ENCODE measurements at places on chromosomes 2 and 18.

- peak overlapping the region; percentile 40 for H3K27ac ChIP-seq
- no peaks in the 10 kb centered on the region for H3K27me3 ChIP-seq
- H3K36me3 ChIP-seq = no peaks in the 10 kb centered on the region
- H3K4me3 ChIP-seq = no peak overlapping the region
- DNase-seq = no peak
- H3K4me1 ChIP-seq = peaks cover 18% of the 10 kb centered on the region
Observed at GRCh38 chr2:231554327-231554726, 24.1 kb upstream of the NMUR1 start.

DNA sequence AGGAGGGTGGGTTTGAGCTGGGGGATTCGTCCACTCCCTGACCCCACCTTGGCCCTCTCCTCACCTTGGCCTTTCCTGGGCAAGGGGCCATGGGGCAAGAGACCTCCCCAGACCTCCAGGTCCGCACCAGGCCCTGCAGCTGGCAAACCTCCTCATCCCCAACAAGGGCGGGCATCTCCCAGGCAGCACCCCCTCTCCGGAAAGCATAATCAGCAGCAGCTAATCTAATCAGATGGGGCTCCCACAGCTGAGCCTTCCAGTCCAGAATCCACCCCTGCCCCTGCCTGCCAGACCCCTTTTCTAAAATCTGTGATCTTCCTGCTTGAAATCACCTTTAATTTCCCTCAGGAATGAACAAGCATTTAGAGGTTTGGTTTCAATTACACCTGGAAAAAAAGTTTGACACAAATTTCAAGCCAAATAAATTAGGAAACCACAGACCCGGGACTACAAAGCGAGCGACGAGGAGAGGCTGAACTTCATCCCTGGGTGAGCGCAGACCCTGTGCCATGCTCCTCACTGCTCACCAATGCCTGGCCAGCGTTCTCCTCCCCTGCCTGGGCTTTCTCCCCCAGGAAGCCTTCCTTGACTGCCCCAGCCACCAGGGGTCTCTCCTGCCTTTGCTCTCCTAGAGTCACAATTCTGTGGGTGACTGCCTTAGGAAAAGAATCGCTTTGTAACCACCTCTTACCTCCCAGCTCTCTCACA is 143.0 kb upstream of the MYCN start:
- H3K4me1 ChIP-seq = peaks cover 32% of the 10 kb centered on the region
- no peaks in the 10 kb centered on the region for H3K27me3 ChIP-seq
- DNase-seq = no peak
- no peak overlapping the region for H3K27ac ChIP-seq

DNA sequence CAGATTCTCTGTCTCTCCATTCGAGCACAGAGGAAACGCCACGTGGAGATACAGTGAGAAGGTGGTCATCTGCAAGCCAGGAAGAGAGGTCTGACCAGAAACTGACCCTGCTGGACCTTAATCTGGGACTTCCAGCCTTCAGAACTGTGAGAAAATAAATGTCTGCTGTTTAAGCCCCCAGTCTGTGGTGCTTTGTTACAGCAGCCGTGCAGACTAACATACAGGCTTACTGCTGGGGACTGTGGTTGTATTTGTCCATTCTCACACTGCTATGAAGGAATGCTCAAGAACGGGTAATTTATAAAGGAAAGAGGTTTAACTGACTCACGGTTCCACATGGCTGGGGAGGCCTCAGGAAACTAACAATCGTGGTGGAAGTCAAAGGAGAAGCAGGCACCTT is 432.7 kb downstream of the IRS1 start:
- H3K27me3 ChIP-seq = no peaks in the 10 kb centered on the region
- H3K36me3 ChIP-seq = no peaks in the 10 kb centered on the region
- DNase-seq = no peak
- H3K27ac ChIP-seq = no peak overlapping the region
- H3K4me3 ChIP-seq = no peak overlapping the region

DNA sequence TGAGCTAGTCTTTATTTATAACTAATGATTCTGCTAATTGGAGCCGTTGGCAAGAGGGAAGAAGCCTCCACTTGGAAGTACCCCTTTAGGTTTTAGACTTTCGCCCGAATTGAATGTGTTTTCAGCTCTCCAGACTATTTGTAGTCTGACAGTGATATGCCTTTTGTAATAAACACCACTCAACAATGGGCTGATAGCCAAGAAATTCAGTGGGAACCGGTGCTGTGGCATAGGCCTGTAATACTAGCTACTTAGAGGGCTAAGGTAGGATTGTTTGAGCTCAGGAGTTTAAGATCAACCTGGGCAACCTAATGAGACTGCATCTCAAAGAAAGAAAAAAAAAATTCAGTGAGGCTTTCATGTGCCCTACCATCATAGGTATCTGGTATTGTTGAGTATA is 13.6 kb upstream of the ZSCAN30 start:
- H3K27ac ChIP-seq = no peak overlapping the region
- no peak overlapping the region for H3K4me3 ChIP-seq
- no peaks in the 10 kb centered on the region for H3K4me1 ChIP-seq
- H3K27me3 ChIP-seq = no peaks in the 10 kb centered on the region

DNA sequence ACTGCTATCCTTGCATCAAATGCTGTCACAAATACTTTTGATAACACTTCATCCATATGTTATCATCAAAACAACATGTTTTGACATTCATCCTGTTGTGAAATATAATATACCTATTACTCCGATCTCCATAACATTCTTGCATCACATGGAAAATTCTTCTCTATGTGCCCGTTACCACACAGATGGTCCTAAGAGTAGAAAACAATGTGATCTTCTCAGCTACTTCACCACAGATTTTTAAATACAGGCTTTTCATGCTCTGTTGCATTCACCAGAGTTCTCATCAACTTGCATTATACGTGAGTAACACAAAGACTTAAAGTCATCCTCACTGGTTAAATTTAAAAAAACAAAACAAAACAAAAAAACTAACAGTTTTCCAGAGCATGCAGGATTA is 1603.3 kb upstream of the ZEB2 start:
- H3K4me1 ChIP-seq = no peaks in the 10 kb centered on the region
- DNase-seq = no peak
- no peaks in the 10 kb centered on the region for H3K36me3 ChIP-seq
- H3K4me3 ChIP-seq = no peak overlapping the region
- H3K27me3 ChIP-seq = no peaks in the 10 kb centered on the region

GRCh38 chr18:74534981-74535649 is 815 bp downstream of the CNDP1 start:
- H3K27ac ChIP-seq = no peak overlapping the region
- H3K36me3 ChIP-seq = no peaks in the 10 kb centered on the region
- H3K27me3 ChIP-seq = no peaks in the 10 kb centered on the region
- no peaks in the 10 kb centered on the region for H3K4me1 ChIP-seq
- DNase-seq = no peak
- H3K4me3 ChIP-seq = no peak overlapping the region

DNA sequence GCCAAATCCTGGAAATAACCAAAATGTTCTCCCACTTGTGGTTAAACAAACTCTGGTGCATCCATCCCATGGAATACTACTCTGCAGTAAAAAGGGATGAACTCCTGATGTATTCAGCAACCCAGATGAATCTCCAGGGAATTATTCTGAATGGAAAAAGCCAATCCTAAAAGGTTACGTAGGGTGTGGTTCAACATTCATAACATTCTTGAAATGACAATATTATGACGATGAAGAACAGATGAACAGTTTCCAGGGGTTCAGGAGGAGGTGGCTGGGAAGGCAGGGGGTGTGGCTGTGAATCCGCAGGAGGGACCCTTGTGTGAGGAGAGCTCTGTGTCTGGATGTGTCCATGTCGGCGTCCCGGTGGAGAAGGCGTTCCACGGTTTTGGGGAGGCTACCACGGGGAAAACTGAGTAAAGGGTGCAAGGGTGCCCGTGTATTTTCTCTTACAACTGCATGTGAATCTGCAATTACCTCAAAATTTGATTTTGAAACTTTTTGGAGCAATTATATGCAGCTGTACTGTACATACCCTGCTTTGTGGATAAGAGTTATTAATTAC is 47.3 kb downstream of the KCNG2 start:
- no peak overlapping the region for H3K4me3 ChIP-seq
- no peaks in the 10 kb centered on the region for H3K36me3 ChIP-seq
- H3K4me1 ChIP-seq = peaks cover 8% of the 10 kb centered on the region
- no peak for DNase-seq

- H3K4me3 ChIP-seq = no peak overlapping the region
- no peaks in the 10 kb centered on the region for H3K27me3 ChIP-seq
- H3K27ac ChIP-seq = no peak overlapping the region
- H3K36me3 ChIP-seq = no peaks in the 10 kb centered on the region
Observed at GRCh38 chr2:180604077-180604476, 376.3 kb upstream of the UBE2E3 start.

- no peak overlapping the region for H3K27ac ChIP-seq
- peaks cover 17% of the 10 kb centered on the region for H3K4me1 ChIP-seq
- H3K27me3 ChIP-seq = no peaks in the 10 kb centered on the region
Observed at GRCh38 chr2:127058246-127058953, 48.6 kb downstream of the BIN1 start.

- H3K27ac ChIP-seq = no peak overlapping the region
- H3K36me3 ChIP-seq = no peaks in the 10 kb centered on the region
- DNase-seq = no peak
- H3K27me3 ChIP-seq = no peaks in the 10 kb centered on the region
- no peak overlapping the region for H3K4me3 ChIP-seq
Observed at GRCh38 chr2:129492548-129492947, 486.9 kb upstream of the RAB6C start.

DNA sequence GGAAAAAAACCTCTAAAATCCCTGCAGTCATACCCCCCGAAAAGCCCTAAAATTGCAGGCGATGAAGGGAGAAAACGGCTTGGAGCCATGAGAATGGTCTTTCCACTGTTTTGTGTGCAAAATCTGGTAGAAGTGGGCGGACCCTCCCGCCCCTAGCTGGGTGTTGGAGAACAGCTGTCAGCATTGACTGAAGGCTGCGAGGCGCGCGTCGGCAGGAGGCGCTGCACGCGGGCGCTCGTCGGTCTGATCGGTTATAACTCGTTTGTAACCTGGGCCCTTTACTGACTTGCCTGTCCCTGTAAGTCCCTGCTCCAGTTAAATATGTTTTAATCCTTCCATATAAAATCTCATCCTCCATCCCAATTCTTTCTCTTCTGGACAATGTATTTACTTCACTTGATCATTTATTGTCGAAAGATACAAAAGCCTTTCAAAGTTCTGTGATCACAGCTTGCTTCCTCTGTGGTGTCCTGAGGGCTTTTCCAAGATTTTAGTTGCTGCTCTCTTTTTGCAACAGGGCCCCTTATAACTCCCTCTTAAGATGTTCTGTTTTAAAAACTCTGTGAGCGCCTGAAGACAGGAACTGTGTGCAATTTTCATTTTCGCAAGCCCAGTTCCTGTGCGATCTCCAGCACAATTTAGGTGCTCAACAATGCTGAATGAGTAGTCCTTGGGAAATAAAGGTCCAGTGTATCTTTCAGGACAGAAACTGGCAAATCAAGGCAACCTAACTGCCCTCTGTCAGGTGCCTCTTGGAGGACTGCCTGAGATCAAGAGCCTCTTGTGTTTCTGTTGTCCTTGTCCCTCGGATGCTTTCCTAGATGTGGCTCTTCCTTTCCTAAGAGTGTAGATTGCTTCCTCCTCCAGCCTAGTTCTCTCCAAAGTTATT is 918 bp upstream of the HNRNPLL start:
- peak overlapping the region; percentile 81 for H3K4me3 ChIP-seq
- H3K27me3 ChIP-seq = no peaks in the 10 kb centered on the region
- H3K36me3 ChIP-seq = no peaks in the 10 kb centered on the region
- DNase-seq = peak; percentile 95

- no peaks in the 10 kb centered on the region for H3K4me1 ChIP-seq
- DNase-seq = no peak
- no peak overlapping the region for H3K27ac ChIP-seq
- no peaks in the 10 kb centered on the region for H3K27me3 ChIP-seq
- H3K4me3 ChIP-seq = no peak overlapping the region
- no peaks in the 10 kb centered on the region for H3K36me3 ChIP-seq
Observed at GRCh38 chr2:33110461-33110860, 163.7 kb downstream of the LTBP1 start.

- peak; percentile 41 for DNase-seq
- H3K4me3 ChIP-seq = no peak overlapping the region
- H3K36me3 ChIP-seq = no peaks in the 10 kb centered on the region
- H3K4me1 ChIP-seq = no peaks in the 10 kb centered on the region
- H3K27ac ChIP-seq = no peak overlapping the region
Observed at GRCh38 chr18:63578357-63578958, 8.7 kb upstream of the SERPINB13 start.

DNA sequence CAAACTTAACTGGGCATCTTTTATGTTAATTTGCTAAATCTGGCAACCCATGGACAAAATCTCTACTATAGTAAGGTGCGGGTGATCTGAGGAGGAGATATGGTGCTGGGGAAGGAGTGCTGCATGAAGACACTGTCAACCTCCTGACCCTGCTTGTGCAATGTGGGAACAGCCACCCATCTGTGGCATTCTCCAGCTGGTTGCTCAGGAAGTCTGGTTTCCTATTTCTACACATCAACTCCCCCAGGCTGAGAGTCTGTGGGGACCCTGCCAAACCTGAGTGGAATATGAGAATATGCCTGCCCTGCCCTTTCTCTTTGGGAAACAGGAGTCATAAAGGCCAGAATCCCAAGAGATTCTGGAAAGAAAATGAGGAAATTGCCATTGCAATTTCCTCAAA is 60.1 kb upstream of the PAX3 start:
- no peaks in the 10 kb centered on the region for H3K27me3 ChIP-seq
- no peak overlapping the region for H3K27ac ChIP-seq
- no peaks in the 10 kb centered on the region for H3K4me1 ChIP-seq
- H3K4me3 ChIP-seq = no peak overlapping the region

GRCh38 chr2:20450201-20450999 is 3.5 kb downstream of the RHOB start:
- H3K4me3 ChIP-seq = peak overlapping the region; percentile 62
- peaks cover 11% of the 10 kb centered on the region for H3K36me3 ChIP-seq

DNA sequence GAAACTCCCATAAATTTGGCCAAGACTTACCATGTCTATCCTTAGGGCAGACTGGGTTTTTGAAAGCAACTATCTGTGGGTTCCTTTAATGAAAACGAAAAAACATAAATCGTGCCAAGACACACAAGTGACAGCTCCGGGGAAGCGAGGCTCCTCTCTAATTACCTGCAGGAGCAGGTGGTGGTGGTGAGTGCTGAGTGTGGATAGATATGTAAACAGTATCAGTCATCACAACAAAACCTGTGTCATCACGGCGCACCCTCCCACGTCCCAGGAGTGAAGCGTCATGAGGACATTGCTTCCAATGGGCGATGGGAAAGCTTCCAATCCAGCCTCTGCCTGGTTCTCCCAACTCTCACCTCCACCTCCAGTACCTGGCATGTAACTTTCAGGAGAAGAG is 31.3 kb downstream of the ACKR3 start:
- H3K4me1 ChIP-seq = peaks cover 13% of the 10 kb centered on the region
- no peaks in the 10 kb centered on the region for H3K36me3 ChIP-seq
- DNase-seq = no peak
- H3K27me3 ChIP-seq = no peaks in the 10 kb centered on the region
- H3K4me3 ChIP-seq = no peak overlapping the region

- no peak overlapping the region for H3K4me3 ChIP-seq
- H3K4me1 ChIP-seq = no peaks in the 10 kb centered on the region
- H3K36me3 ChIP-seq = no peaks in the 10 kb centered on the region
- H3K27me3 ChIP-seq = no peaks in the 10 kb centered on the region
- no peak overlapping the region for H3K27ac ChIP-seq
- no peak for DNase-seq
Observed at GRCh38 chr18:75097491-75098225, 111.3 kb downstream of the PTGR3 start.

GRCh38 chr2:44061469-44061868 is 65.7 kb upstream of the LRPPRC start:
- no peaks in the 10 kb centered on the region for H3K27me3 ChIP-seq
- H3K36me3 ChIP-seq = no peaks in the 10 kb centered on the region
- H3K4me3 ChIP-seq = no peak overlapping the region
- H3K4me1 ChIP-seq = no peaks in the 10 kb centered on the region
